Activated naive CD4-positive, alpha-beta T cell treated with anti-CD3 and anti-CD28 coated beads for 36 hours (primary cell): ENCODE measurements at places on chromosomes 5 and 9. TPM values are rescaled to one million over a fixed set of nuclear protein-coding genes. Genes with fewer than 3 reads are reported as not detected.

Gene ORM2
- not detected for total RNA-seq

Gene CD14
- total RNA-seq = 0.14 TPM

Gene NR6A1
- total RNA-seq = 1.8 TPM

Gene CCDC112
- 2.1 TPM for total RNA-seq

Gene SKIC3
- total RNA-seq = 67.4 TPM

Gene ANKRD18B
- 1.6 TPM for total RNA-seq

Gene DMRTA1
- not detected for total RNA-seq

Gene AGGF1
- 23.0 TPM for total RNA-seq
